ENCODE measurements at places on chromosomes 1 and 21.

DNA sequence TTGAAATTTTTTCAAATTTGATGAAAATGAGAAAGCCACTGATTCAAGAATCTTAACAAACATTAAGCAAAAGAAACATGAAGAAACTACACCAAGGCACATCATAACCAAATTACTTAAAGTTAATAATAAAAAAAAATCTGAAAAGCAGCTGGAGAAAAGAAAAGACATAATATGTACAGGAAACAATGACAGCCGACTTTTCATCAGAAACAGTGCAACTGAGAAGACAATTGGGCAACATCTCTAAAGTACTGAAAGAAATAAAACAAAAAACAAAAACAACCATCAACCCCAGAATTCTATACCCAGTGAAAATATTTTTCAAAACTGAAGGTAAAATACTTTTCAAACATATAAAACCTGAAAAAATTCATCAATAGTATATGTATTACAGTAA lies 73.8 kb upstream of the DMRTA2 start:
- no peak for DNase-seq

GRCh38 chr21:45741691-45742090 lies 98.2 kb downstream of the PCBP3 start:
- no peak for DNase-seq

- no peak for DNase-seq
Observed at GRCh38 chr1:172898866-172899265, 151.9 kb downstream of the TNFSF18 start.

DNA sequence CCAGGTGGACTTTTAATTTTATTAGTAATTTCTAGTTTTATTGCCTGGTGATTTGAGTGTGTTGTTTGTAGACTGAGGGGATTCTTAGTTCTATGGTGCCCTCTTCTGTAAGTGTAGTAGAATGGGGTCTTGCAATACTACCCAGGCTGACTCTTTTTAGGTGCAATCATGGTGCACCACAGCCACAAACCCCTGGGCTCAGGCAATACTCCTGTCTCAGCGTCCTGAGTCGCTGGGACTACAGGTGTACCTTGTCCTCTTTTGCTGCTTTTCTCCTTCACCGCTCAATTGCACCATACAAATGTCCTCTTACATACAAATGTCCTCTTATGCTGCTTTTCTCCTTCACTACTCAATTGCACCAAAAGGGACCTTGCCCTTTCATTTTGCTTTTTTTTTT lies 43.1 kb downstream of the SCP2 start:
- no peak for DNase-seq

DNA sequence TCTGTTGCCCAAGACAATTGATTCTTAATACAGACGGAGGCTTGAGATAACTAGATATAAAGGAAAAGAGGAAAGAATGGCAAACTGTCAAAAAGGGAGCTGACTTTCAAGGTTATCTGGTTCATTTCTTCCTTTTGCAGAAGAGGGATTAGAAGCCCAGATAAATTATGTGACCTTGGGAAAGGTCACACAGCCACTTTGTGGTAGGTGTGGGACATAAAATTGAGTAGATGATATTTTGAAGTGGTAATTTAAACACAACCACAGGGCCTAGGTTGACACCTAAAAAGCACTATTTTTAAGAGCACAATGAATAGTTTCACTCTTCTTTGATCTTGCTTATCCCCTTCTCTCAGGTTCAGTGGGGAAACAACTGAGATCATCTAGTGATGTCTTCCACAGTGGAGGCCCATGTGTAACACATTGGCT lies 16.9 kb upstream of the KIAA0040 start:
- DNase-seq, result no peak

DNA sequence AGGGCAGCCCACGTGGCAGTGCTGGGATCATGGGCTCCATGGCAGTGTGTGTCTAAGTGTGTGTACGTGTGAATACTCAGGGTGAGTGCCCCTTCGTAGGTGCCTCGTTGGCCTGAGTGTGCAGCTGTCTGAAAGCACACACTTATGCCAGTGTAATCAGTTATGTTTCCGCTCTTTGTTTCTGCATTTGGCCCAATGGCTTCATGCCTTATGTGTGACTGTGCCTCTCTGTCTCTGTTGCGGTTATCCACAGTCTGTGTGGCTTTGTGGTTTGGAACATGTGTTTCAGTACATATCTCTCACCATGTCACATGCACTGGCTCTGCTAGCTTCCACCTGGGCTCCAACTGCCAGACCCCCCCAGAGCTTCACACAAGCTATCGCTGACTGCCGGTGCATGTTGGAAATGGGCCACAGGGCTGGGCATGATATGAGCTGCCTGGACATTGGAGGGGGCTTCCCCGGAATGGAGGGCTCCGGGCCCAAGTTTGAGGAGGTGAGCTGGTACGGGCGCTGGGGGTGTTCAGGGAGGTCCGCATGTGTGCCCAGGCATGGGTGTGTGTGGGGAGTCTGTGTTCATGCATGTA lies 70.3 kb upstream of the TINAGL1 start:
- peak; percentile 46 for DNase-seq

DNA sequence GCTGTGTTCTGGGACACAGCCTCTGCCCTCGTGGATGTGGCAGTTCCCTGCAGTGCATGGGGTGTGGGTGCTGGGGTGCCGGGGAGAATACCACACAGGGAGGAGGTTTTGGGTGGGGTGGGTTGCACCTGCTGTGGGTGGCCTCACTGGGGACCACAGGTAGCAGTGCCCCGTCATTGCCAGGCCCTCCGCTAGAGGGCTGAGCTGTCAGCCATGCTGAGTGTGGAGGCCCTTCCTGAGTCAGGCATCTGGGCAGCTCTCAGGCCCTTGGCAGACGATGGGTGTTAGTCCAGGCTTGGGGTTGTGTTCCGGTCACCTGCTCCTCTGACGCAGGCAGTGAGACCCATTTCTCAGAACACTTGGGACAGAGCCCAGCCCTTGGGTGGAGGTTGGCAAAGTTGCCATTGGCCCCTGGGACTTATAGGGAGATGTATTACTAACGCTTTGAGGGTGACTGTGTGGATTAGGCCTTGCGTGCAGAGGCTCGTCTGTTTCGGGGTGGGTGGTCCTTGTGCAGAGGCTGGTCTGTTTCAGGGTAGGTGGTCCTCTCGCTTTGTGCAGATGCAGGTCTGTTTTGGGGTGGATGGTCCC lies 23.9 kb downstream of the PCNT start:
- DNase-seq, result no peak

DNA sequence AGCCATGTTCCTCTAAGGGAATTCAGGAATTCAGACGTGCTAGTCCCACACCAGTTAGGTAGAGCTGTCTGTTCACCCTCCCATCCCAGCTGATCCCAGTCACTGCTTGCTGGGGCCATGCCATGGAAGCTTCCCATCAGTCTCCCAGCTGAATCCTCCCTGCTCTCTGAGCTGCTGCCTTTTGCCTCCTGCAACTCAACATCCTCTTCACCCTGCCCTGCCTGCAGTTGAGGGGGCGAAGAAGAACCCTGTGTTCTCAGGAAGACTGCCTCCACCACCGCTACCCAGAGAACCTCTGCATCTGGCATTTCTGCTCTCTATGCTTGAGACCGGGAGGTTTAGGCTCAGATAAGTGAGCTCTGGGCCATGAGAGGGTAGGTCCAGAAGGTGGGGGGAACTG lies 16.2 kb downstream of the CDCA8 start:
- DNase-seq, result no peak

GRCh38 chr1:236281198-236281653 lies 532 bp downstream of the ERO1B start:
- no peak for DNase-seq

GRCh38 chr1:5444396-5444795 lies 547.8 kb downstream of the NPHP4 start:
- no peak for DNase-seq

DNA sequence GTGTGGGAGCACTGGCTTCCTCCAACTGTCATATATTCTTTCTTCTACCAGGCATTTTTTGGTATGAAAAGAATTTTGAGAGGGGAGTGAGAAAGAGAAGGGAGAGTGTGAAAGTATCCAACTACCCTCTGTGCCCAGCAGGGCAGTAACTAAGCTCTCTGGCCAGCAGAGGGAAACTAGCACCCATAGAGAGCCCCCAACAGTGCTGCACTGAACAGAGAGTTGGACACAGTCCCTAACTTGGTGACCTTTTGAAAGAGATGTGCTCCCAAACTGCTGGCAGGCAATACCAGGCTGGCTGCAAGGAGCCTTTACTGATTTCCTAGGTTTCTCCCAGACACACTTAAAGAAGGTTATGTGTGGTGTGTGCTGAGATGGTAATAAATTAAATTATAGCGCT lies 118.8 kb upstream of the PBX1 start:
- DNase-seq, result no peak

DNA sequence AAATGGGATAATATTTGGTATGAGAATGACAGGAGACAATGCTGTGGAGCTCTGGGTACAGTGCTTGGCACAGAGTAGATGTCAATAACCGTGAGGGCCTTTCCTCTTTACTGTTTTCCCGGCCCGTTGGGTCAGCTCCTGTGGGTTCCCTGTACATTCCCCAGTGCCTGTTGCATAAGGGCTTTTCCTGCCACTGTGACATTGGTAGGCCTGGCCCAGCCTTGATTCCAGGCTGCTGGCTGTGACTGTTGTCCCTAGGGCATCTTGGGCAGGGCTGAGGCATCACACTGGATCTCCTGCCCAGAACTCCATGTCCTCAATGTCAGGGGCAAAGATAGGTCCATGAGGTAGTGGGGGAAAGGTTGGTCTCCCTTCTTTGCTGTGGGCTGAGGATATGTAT lies 25.8 kb upstream of the MYCL start:
- no peak for DNase-seq

GRCh38 chr1:218925777-218926176 lies 247.9 kb upstream of the LYPLAL1 start:
- DNase-seq, result no peak

DNA sequence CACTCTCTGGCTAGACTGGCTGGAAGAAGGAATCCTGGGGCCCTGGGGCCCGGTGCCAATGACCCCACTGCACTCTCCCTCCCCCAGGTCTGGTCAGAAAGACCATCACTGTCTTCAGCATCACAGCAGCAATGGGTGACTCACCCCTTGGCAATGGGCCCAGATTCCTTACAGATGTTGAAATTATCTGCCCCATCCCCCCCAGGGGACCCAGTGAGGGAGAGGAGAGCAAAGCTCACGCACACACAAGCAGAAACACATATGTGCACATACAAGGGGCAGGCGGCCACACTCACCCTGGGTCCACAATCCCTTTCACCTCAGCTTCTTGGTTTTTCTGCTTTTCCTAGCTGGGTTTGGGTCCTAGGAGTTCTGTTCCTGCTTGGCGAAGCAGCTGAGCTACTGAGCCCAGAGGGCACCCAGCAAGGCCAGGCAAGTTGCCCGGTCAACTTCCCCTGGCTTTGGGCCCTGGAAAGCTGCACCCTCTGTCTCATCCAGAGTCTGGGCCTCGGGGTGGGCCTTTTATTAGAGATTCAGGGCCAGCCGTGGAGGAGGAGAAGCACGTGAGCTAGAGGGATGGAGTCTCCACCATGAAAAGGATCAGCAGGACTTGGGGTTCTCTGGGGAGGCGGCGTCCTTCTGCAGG lies 2.6 kb downstream of the COL16A1 start:
- DNase-seq, result no peak

- DNase-seq, result no peak
Observed at GRCh38 chr1:103937763-103938357, 188.2 kb downstream of the AMY1C start.

DNA sequence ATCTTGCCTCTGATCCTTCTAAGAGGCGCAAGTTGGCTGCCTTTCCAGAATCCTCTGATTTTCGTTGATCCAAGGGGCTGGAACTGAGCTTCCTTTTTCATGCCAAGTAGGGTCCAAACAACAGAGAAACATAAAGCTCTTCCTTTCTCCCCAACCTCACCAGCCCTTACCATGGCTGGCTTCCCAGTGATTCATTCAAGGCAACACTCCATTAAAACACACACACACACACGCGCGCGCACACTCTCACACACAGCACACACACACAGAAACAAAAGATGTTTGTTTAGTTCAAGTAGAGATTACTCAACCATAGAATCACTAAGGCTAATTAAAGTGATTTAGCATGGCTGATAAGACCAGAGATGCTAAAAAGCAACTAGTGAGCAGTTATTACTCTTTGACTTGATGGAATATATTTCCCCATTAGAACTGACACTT lies 13.0 kb upstream of the GUCA2A start:
- DNase-seq, result no peak

- no peak for DNase-seq
Observed at GRCh38 chr1:164728719-164729118, 169.7 kb downstream of the PBX1 start.

DNA sequence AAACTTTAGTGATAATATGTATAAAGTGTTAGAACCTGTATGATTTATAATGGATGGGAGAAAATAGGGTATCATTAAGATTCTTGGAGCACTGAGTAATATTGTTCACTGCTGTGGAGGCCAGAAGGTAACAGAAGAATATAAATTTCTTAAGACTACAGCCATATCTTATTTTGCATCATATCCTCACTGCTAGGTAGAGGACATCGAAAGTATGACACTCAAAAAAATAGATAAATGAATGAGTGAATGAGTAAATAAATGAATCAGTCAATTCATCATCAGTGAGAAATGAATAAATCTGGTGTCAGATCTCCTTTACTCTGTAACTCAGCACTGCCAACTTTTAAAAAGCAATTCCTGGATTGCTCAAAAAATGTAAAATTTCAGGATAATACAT lies 33.2 kb downstream of the RGS13 start:
- DNase-seq, result no peak

- no peak for DNase-seq
Observed at GRCh38 chr1:236421022-236421421, 26.9 kb downstream of the EDARADD start.

- no peak for DNase-seq
Observed at GRCh38 chr1:43444836-43445235, 8.9 kb downstream of the HYI start.

GRCh38 chr1:145974721-145975120 lies 10.2 kb downstream of the POLR3GL start:
- DNase-seq, result no peak

DNA sequence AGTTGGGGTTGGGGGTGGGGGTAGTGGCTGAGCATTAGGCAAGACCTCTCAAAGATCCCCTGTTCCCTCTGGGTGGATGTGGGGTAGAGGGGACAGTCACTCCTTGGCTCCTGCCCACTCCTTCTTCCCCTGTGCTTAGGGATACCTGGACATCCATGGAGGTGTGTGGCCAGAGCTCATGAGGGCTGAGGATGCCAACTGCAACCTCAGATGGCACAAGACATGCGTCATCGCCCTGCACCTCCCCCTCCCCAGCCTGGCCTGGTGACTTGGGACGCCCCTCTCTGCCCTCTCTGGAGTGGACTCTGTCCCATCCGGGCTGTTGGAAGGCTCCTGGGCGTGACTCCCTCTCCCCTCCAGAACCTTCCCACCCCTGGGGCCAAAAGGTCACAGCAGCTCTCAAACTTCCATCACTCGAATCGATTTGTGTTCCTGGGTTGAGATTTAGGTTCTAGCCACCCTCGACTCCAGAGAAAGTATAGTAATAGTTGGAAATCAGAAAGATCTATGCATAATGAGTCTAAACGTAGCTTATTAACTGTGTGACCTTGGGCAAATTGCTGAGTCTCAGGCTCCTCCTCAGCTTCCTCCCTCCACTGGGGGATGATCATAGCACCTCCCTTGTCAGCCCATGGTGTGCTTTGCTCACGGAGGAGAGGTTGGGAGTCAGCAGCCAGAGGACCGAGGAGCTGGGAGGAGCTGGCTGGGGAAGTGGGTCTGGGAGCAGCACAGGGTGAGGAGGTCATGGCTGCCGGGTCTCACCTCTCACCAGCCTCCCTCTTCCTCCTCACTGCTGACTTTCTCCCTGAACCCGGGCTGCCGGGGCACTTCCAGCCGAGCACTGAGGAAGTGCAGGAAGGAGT lies 2.2 kb upstream of the PTPN7 start:
- no peak for DNase-seq

GRCh38 chr1:3564921-3565831 lies 46.1 kb downstream of the MEGF6 start:
- DNase-seq, result peak; percentile 77

- no peak for DNase-seq
Observed at GRCh38 chr1:17635811-17636210, 96.3 kb downstream of the ARHGEF10L start.
